Spinal cord (tissue), 10 donors: ENCODE measurements at places on chromosomes 1 and 21. TPM values are rescaled to one million over a fixed set of nuclear protein-coding genes. Genes with fewer than 3 reads are reported as not detected.

DNA sequence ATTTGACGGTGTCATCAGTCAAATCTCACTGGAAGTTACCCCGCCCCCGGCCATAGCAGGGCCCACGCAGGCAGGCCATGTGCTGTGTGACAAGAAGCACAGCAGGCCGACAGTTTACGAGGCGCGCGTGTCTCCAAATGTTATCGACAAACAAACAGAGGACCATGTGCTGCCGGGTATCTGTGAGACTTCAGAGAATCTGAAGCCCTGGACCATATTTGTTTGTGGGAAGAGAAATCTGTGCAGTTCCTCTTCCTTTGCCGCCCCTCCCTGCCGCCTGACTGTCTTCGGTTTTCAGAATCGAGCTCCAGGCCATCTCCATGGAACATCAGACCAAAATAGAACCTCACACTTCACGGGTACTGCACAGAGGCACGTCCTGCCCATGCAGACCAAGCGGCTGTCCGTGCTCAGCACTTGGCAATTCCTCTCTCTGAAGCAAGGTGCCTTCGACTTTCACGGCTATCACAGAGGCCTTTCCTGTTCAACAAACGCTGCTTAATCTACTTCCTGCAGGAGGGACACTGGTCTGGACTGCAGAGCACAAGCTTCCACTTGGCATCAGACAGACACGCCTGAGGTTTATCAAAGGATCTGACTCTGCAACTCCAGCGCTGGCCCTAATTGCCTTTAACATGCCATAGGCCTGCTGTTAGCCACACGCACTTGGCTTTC, 135.7 kb upstream of the KRTAP19-8 start:
- no peak for DNase-seq
- H3K27me3 ChIP-seq, result no peaks in the 10 kb centered on the region
- H3K27ac ChIP-seq, result peak overlapping the region; percentile 52

GRCh38 chr1:57553666-57554065, 129.8 kb upstream of the DAB1 start:
- H3K4me3 ChIP-seq, result no peak overlapping the region
- no peak for DNase-seq
- no peak overlapping the region for H3K27ac ChIP-seq
- H3K4me1 ChIP-seq, result no peaks in the 10 kb centered on the region
- H3K36me3 ChIP-seq, result no peaks in the 10 kb centered on the region

DNA sequence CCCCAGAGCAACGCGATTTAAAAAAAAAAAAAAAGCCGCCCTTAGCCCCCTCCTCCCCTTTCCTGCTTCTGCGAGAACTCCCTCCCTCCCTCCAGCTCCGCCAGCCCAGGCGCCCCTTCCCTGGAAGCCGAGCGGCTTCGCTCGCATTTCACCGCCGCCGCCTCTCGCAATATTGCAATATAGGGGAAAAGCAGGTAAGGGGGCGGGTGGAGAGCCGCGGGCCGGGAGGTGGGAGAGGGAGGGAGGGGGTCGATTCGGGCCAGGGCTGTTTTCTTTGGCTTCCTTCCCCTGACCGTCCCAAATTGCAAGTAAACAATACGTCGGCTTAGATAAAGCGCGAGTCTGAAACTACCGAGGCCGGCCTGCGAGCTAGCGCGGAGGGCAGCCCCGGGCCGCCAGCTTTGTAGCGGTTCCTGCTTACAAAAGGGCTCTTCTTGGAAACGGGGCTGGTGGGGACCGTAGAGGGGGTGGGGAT, 408 bp downstream of the LMO4 start:
- H3K27me3 ChIP-seq, result peaks cover 2% of the 10 kb centered on the region
- peak overlapping the region; percentile 92 for H3K27ac ChIP-seq
- H3K4me3 ChIP-seq, result peak overlapping the region; percentile 76
- DNase-seq, result no peak

GRCh38 chr1:36389999-36390398, 4.3 kb upstream of the STK40 start:
- no peak overlapping the region for H3K27ac ChIP-seq
- H3K36me3 ChIP-seq, result peaks cover 43% of the 10 kb centered on the region
- peaks cover 12% of the 10 kb centered on the region for H3K4me1 ChIP-seq
- no peak overlapping the region for H3K4me3 ChIP-seq
- DNase-seq, result no peak

GRCh38 chr21:39850333-39850732, 16.9 kb upstream of the PCP4 start:
- no peaks in the 10 kb centered on the region for H3K27me3 ChIP-seq
- peak; percentile 29 for DNase-seq
- H3K27ac ChIP-seq, result no peak overlapping the region
- peaks cover 11% of the 10 kb centered on the region for H3K4me1 ChIP-seq
- H3K36me3 ChIP-seq, result no peaks in the 10 kb centered on the region

DNA sequence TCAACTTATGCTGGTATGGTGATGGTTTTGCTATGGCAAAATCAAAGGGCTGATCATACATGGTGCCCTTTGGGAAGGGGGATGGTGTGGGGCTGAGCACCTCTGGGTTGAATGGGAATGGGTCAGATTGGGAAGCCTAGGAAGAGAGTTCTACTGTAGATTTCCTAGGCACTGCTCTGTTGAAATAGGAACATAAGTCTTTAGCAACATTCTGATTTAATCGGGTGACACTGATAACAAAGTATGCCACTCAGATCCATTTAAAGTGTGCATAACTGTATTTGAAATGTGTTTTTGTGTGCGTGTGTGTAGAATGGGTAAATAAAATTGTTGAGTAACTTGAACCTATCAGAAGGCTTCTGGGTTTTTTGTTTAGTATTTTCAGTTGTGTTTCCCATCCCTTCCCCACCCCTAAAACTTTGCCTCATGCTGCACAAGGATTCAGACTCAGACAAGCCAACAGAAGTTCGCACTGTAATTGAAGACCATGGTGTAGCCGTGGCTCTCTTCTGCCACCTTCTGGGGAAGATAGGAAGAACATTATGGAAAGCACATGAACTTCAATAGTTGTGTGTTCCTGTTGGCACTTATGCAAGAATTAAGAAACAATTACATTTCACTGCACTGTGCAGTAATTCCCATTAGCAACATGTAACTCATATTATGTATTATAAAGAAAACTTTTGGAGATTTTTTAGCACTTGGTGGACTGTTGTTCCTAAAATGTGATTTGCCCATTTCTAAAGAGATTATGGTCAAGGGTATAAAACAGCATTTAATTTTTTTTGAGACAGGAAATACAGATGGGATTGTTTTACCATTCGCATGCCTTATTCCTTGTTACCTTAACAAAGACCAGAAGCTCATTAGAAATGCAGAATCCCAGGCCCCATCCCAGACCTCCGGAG, 10.9 kb upstream of the C4BPB start:
- peaks cover 4% of the 10 kb centered on the region for H3K36me3 ChIP-seq
- no peaks in the 10 kb centered on the region for H3K4me1 ChIP-seq
- no peak overlapping the region for H3K4me3 ChIP-seq
- no peaks in the 10 kb centered on the region for H3K27me3 ChIP-seq
- no peak overlapping the region for H3K27ac ChIP-seq

GRCh38 chr1:106926803-106927582, 129.5 kb upstream of the PRMT6 start:
- H3K4me1 ChIP-seq, result no peaks in the 10 kb centered on the region
- H3K27ac ChIP-seq, result no peak overlapping the region
- H3K36me3 ChIP-seq, result no peaks in the 10 kb centered on the region
- DNase-seq, result no peak
- no peak overlapping the region for H3K4me3 ChIP-seq

- H3K4me1 ChIP-seq, result no peaks in the 10 kb centered on the region
- H3K27ac ChIP-seq, result no peak overlapping the region
- no peak for DNase-seq
- H3K36me3 ChIP-seq, result peaks cover 2% of the 10 kb centered on the region
- no peak overlapping the region for H3K4me3 ChIP-seq
- H3K27me3 ChIP-seq, result no peaks in the 10 kb centered on the region
Measured at GRCh38 chr1:31422505-31423319, 9.7 kb downstream of the SERINC2 start.

DNA sequence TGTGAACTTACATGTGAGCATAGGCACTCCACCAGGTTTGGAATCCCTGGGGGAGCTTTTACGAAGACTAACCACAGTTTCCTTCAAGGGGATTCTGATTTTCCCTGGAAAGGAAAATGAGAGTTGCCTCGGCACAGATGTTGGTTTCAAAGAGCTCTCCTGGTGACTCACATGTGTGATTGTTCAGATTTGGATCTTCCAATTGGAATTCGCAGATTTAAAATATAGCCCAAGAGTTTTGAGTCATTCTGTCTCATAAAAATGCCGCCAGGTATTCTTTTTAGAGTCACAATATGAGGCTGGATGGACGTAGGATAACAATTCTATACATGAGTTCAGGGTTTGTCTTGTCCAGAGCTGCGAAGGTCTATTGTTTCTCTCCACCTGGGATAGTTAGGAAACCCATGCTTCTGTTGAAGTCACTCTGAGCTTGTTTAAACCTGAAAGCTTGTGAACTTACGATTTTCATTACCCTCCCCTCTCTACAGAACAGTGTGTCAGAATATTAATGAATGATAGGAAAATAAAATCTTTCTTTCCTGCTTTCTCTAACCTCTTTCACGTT, 64.9 kb downstream of the TGFB2 start:
- no peak for DNase-seq
- no peak overlapping the region for H3K4me3 ChIP-seq
- no peaks in the 10 kb centered on the region for H3K4me1 ChIP-seq
- no peak overlapping the region for H3K27ac ChIP-seq
- peaks cover 3% of the 10 kb centered on the region for H3K36me3 ChIP-seq

- peaks cover 2% of the 10 kb centered on the region for H3K27me3 ChIP-seq
- H3K4me1 ChIP-seq, result no peaks in the 10 kb centered on the region
- no peak for DNase-seq
- H3K36me3 ChIP-seq, result no peaks in the 10 kb centered on the region
- no peak overlapping the region for H3K4me3 ChIP-seq
- H3K27ac ChIP-seq, result no peak overlapping the region
Measured at GRCh38 chr1:85089203-85089602, 40.9 kb upstream of the MCOLN3 start.

GRCh38 chr1:152436593-152437496, 22.8 kb upstream of the CRNN start:
- H3K27ac ChIP-seq, result no peak overlapping the region
- peaks cover 5% of the 10 kb centered on the region for H3K4me1 ChIP-seq
- DNase-seq, result no peak
- no peaks in the 10 kb centered on the region for H3K36me3 ChIP-seq

GRCh38 chr1:48678710-48679505, 97.8 kb downstream of the BEND5 start:
- peaks cover 10% of the 10 kb centered on the region for H3K4me1 ChIP-seq
- no peak for DNase-seq
- no peaks in the 10 kb centered on the region for H3K27me3 ChIP-seq
- no peaks in the 10 kb centered on the region for H3K36me3 ChIP-seq

DNA sequence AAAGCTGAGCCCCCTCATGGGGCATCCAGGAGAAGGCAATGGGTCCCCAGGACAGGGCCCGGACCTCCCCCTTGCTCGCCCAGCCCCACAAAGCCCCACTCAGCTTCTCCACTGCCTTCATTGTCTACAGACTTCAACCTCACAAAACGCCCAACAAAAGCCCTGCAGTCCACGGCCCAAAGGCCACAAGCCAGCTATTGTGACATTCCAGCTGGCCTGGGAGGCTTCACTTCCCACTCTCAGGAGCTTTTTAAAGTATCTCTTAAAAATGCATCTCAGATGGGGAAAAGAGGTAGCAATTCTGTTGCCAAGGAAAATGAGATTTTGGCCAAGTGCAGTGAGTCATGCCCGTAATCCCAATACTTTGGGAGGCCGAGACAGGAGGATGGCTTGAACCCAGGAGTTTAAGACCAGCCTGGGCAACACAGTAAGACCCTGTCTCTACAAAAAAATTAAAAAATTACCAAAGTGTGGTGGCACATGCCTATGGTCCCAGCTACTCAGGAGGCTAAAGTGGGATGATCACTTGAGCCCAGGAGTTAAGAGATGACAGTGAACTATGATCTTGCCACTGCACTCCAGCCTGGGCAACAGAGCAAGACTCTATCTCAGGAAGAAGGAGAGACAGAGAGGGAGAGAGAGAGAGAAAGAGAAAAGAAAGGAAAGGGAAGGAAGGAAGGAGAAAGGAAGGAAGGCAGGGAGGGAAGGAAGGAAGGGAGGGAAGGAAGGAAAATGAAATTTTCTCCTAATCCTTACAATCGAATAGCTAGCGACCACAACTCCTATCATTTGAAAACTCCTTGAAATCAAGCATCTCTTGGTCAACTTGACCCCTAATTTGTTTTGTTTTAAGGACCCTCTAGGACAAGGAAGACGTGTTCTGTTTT, 31.4 kb upstream of the TARDBP start:
- peak overlapping the region; percentile 24 for H3K4me3 ChIP-seq
- H3K4me1 ChIP-seq, result peaks cover 40% of the 10 kb centered on the region
- no peaks in the 10 kb centered on the region for H3K27me3 ChIP-seq
- H3K27ac ChIP-seq, result peak overlapping the region; percentile 92
- no peak for DNase-seq

- no peak for DNase-seq
- no peak overlapping the region for H3K27ac ChIP-seq
- H3K4me3 ChIP-seq, result no peak overlapping the region
- H3K27me3 ChIP-seq, result peaks cover 5% of the 10 kb centered on the region
Measured at GRCh38 chr1:29498126-29499103, 262.1 kb downstream of the PTPRU start.

The SH2D1B gene
- not detected for polyA plus RNA-seq

The FCGR2B gene
- not detected for polyA plus RNA-seq

The ICOSLG gene
- polyA plus RNA-seq, result 3.8 TPM

The TRMT1L gene
- polyA plus RNA-seq, result 15.1 TPM

The CNR2 gene
- polyA plus RNA-seq, result 0.05 TPM

The SPRR2E gene
- polyA plus RNA-seq, result not detected
